ENCODE measurements at places on chromosomes 7 and 10.

GRCh38 chr10:84829131-84829530, 500.7 kb downstream of the CCSER2 start:
- no peak for DNase-seq

GRCh38 chr10:123141791-123142700, 5.9 kb upstream of the HMX2 start:
- DNase-seq: no peak

- no peak for DNase-seq
Observed at GRCh38 chr7:28069807-28070206, 110.8 kb downstream of the JAZF1 start.

DNA sequence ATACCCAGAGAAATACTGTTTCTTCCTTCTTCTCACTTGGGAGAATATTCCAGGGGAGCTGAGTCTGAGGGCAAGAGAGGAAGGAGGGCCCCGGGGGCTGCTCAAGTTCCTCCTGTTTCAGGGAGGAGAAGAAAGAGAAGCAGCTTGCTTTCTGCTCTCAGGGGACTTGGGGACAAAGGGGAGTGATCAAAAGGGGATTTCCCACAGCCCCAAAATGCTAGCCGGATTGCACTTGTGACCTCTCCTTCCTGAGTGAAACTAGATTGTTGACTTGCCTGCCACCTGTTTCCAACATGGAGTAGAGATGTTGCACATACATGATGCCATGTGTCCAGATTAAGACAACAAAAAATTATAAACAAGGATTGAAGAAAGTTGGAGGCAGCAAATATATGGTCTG, 28.7 kb upstream of the PDCD4 start:
- DNase-seq: no peak

DNA sequence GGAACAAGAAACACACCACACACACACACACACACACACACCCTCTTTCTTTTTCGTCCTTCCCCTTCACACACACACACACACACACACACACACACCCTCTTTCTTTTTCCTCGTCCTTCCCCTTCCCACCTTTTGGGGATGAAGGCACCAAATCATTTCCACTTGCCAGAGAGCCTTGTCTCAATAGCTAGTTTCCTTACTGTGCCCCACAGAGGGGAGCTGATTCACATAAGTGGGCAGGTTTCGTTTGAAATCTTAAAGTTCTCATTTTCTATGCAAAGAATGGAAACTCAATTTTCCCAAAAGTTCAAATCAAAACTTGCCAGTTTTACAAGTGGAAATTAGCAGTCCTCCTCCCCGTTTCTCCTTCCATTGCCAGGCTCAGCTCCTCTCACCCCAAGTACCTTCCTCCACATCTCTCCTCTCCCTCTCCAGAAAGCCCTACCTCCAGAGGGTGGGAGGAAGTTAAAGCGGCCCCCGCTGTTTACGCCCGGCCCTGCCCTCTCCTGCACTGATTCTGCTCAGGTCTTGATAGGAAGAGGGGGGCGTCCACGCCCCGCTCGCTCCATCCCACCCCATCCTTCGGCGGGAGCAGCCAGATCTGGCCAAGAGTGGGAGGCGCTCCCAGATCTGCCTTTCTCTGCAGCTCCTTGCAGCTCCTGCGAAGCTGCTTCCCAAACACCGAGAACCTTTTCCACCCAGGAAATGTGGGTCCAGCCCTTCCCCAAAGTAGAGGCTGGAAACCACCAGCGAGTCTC, 1.3 kb downstream of the CTTNBP2 start:
- DNase-seq: no peak

- DNase-seq: peak; percentile 66
Observed at GRCh38 chr7:30285536-30286284, 1.3 kb downstream of the ZNRF2 start.

DNA sequence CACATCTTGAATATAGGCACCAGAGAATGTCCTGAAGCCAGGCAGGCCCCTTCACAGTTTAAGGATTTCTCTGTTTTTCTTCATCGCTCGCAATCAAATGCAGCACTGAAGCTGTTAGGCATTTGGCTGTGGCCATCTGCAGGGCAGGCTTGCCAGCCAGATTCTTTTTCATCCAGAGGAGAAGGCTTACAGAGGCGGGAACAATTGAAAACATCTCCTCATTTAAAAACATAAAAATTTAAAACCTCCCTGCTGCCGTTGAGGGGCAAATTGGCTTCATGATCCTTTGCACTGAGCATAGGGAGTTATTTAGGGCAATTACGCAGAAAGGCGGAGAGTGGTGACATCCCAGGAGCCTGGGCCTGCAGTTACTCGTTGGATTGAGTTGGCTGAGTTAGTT, 500.0 kb downstream of the TYW1 start:
- no peak for DNase-seq

- DNase-seq: no peak
Observed at GRCh38 chr7:85719981-85720953, 533.4 kb upstream of the SEMA3D start.

GRCh38 chr7:43454936-43455518, 127.9 kb upstream of the STK17A start:
- no peak for DNase-seq

GRCh38 chr10:74813381-74814259, 12.8 kb upstream of the KAT6B start:
- DNase-seq: no peak

- DNase-seq: no peak
Observed at GRCh38 chr10:17883621-17884020, 68.1 kb upstream of the SLC39A12 start.

DNA sequence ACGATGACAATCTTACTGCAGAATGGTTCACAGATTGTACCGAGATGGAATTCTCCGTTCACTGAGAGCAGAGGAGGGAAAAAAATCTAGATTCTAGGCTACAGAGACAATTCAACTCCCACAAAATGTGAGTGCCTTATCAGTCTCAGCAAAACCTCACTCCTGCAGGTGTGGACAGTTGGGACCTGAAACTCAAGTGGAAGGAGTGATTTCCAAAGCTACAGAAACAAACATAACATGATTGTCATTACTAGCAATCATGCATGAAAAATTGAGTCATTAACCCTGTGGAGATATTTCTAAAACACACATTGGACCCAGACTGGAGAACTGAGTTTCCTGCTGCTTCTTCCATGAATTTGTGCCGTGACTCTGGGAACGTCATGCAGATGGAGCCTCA, 70.3 kb downstream of the CALML3 start:
- DNase-seq: no peak

GRCh38 chr7:147586526-147586925, 1004.0 kb upstream of the C7orf33 start:
- DNase-seq: no peak
